Ascending aorta (tissue), 2 donors: ENCODE measurements at places on chromosomes 4 and X.

GRCh38 chrX:17046478-17047097 lies 100.1 kb downstream of the REPS2 start:
- H3K4me3 ChIP-seq = no peak overlapping the region
- no peaks in the 10 kb centered on the region for H3K27me3 ChIP-seq
- no peaks in the 10 kb centered on the region for H3K4me1 ChIP-seq
- no peaks in the 10 kb centered on the region for H3K36me3 ChIP-seq
- DNase-seq = no peak

DNA sequence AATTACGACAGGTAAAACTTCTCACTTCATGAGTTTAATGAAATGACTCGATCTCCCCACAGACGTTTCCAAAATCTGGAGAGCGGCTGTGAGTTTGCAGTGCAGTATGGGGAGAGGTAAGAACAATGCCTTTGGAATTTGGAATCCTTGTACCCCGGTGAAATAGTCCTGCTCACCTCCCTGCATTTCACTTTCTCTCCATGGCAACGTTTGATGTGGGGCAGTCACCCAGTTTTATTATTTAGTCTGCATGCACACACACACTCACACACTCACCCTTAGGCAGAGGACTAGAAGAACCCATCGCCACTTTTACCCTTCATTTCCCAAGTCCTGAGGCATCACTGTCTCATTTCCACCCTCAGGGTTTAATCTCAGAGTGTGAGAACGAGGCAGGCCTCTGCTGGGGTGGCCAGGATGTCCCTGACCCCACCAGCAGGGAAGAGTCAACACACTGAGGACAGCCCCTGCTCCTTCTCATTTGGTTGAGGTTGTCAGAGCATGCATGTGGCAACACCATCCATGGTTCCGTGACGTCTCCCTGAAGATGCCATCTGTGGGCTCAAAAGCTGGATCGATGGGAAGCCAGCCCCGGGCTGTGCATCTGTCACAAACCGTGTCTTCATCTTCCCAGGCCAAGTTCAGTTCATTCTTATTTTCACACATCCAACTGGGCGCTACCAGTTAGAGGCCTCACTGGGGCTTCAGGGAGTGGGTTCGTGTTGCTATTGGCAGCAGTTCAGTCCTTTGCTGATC lies 119.8 kb upstream of the TRIM2 start:
- no peaks in the 10 kb centered on the region for H3K36me3 ChIP-seq
- no peak overlapping the region for H3K27ac ChIP-seq
- no peak overlapping the region for H3K4me3 ChIP-seq
- no peaks in the 10 kb centered on the region for H3K27me3 ChIP-seq
- DNase-seq = no peak

DNA sequence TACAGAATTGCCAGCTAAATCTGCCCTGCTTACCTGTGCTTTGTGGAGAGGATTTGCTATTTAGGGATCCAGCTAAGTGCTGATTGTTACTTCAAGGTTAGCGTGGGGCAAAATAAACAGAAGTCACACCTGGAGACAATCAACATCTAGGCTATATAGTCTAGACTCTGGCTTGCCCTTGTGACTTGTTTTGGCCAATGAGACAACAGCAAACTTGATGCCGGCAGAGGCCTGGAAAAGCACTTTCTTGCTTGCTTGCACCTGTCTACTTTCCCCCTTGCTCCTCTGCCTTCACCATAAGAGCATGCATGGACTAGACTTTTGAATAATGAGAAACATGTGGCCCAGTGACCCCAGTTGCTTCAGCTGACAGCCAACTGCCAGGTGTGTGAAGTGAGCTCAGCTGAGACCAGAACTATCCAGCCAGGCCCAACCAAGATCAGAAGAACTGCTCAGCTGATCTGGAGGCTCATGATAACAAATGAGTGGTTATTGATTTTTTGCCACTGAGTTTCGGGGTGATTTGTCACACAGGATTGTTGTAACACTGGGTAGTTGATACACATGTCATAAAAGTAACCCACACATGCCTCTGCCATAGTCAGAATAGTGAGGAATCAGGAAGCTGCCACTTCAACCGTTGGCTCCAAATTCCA lies 164.4 kb downstream of the RBMX2 start:
- no peaks in the 10 kb centered on the region for H3K27me3 ChIP-seq
- no peak overlapping the region for H3K4me3 ChIP-seq
- no peak overlapping the region for H3K27ac ChIP-seq
- H3K36me3 ChIP-seq = no peaks in the 10 kb centered on the region
- H3K4me1 ChIP-seq = no peaks in the 10 kb centered on the region

DNA sequence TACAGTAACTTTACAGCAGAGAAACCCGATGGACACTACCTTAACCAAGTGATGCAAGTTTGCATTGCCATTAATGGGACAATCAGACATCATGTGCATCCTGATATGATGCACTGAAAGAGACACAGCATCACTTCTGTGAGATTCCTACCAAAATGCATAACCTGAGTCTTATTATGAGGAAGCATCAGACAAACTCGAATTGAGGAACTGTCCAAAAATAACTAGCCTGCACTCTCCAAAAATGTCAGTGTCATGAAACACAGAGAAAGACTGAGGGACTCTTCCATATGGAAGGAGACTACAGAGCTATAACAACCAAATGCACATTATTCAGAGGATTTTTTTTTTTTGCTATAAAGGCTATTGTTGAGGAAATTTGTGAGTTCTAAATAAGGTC lies 66.6 kb upstream of the IQSEC2 start:
- H3K4me3 ChIP-seq = no peak overlapping the region
- H3K4me1 ChIP-seq = no peaks in the 10 kb centered on the region
- DNase-seq = no peak

GRCh38 chr4:2281575-2282343 lies 19.9 kb upstream of the MXD4 start:
- no peak for DNase-seq
- H3K4me3 ChIP-seq = no peak overlapping the region
- H3K4me1 ChIP-seq = no peaks in the 10 kb centered on the region
- H3K27ac ChIP-seq = no peak overlapping the region
- no peaks in the 10 kb centered on the region for H3K36me3 ChIP-seq

GRCh38 chr4:75834095-75834771 lies 68.0 kb downstream of the PPEF2 start:
- no peaks in the 10 kb centered on the region for H3K27me3 ChIP-seq
- no peak overlapping the region for H3K4me3 ChIP-seq
- H3K4me1 ChIP-seq = no peaks in the 10 kb centered on the region
- DNase-seq = no peak
- no peaks in the 10 kb centered on the region for H3K36me3 ChIP-seq

DNA sequence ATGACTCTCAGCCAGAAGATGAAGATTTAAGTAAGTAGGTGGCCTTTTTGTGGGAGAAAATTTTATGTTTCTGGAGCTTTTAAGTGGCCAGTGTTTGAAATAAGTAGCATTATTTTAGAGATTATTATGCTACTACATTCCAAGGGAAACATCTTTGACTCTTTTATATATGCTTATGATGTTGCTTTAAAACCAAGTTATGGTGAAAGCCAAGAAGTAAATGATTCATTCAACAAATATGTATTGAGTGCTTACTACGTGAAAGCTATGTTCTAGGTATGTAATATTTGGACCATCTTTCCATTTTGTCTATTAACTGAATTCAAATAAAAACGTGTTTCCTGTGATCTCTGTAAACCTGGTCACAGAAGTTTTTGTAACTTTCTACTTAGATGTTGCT lies 58.3 kb downstream of the ZFX start:
- peaks cover 5% of the 10 kb centered on the region for H3K4me1 ChIP-seq
- H3K36me3 ChIP-seq = peaks cover 20% of the 10 kb centered on the region
- H3K27me3 ChIP-seq = no peaks in the 10 kb centered on the region
- no peak overlapping the region for H3K27ac ChIP-seq
- H3K4me3 ChIP-seq = no peak overlapping the region

DNA sequence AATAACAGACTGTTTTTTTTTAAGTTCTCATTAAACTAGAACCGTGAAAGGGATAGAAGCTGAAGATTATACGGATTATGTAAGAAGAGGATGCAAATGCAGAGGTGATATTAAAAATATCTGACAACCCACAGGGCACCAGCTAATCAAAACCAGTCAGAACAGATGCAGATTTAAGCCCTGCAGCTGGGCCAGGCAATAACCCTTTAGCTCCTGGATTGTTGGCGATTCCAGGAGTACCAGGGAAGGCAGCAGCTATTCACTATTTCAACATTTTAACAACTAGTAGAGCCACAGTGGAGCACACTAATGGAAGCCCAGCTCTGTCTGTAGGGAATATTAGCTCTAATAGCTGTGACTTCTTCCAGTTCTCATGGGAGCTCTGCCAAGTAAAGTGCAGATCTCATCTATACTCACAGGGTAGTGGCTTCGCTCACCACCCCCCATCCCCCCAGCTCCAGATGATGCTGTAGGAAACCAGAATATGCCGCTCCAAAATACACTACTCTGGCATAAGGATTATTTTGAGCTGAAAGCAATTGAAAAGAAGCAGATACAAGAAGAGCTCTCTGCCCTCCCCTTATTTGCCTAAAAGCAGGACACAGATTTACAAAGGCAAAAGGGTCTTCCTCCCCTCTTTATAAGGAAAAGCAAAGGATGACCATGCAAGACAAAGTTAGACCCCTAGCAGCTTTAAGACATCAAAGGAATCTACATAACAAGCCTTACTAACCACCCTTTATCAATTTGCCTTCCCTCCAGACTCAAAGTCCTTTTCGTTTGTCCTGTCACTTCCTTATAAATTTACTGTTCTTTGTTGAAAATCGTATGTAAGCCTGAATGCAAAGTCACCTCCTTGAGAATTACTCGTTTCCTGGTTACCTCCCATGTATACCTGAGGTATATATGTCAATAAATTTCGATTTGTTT lies 13.7 kb downstream of the SCD5 start:
- H3K27me3 ChIP-seq = no peaks in the 10 kb centered on the region
- H3K36me3 ChIP-seq = no peaks in the 10 kb centered on the region
- no peaks in the 10 kb centered on the region for H3K4me1 ChIP-seq
- no peak overlapping the region for H3K4me3 ChIP-seq
- H3K27ac ChIP-seq = no peak overlapping the region

DNA sequence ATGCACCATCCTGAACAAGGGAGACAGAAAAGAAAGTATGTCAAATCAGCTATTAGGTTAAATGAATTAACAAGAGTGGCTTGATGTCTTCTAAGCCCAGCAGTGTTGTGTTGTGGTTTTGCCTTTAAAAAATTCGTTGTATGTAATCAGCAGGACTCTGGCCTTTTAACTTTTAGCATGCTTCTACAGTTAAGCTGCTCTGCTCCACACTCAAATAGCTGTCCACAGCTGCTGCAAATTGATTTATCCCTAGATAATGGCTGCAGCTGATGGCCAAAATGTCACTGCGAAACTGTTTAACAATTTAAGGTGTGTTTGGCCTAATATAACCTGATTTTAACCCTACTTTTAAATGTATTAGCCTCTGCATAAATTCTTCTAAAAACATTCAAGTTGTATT lies 85.8 kb downstream of the CXXC4 start:
- H3K27ac ChIP-seq = no peak overlapping the region
- H3K36me3 ChIP-seq = no peaks in the 10 kb centered on the region
- no peak overlapping the region for H3K4me3 ChIP-seq
- DNase-seq = no peak
- H3K4me1 ChIP-seq = no peaks in the 10 kb centered on the region
- no peaks in the 10 kb centered on the region for H3K27me3 ChIP-seq

- H3K27me3 ChIP-seq = no peaks in the 10 kb centered on the region
- no peak overlapping the region for H3K4me3 ChIP-seq
- no peaks in the 10 kb centered on the region for H3K4me1 ChIP-seq
- H3K27ac ChIP-seq = no peak overlapping the region
- no peaks in the 10 kb centered on the region for H3K36me3 ChIP-seq
- no peak for DNase-seq
Observed at GRCh38 chr4:189385098-189385497, 555.6 kb upstream of the FRG1 start.

DNA sequence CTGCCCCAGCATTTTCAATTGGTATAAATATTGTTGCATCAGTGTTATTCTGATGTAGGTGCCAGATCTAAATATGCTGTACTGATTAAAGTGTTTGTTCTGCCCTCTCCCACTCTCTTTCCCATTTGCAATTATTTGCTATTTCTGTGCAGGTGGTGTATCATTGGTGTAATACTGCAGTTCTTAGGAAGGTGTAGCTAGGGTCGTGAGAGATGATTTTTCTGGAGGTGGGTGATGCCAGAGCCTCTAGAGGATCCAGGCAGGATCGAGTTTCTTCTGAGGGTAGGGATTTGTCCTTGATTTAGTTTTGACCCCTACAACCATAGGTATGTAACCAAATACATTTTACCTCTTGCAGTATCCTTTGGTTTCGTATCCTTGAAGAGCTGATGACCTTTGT lies 1.9 kb downstream of the SMAD1 start:
- peak overlapping the region; percentile 96 for H3K4me3 ChIP-seq
- H3K27ac ChIP-seq = no peak overlapping the region
- no peaks in the 10 kb centered on the region for H3K4me1 ChIP-seq
- no peaks in the 10 kb centered on the region for H3K36me3 ChIP-seq
- no peak for DNase-seq

- no peak overlapping the region for H3K4me3 ChIP-seq
- H3K36me3 ChIP-seq = no peaks in the 10 kb centered on the region
- no peaks in the 10 kb centered on the region for H3K27me3 ChIP-seq
- peaks cover 20% of the 10 kb centered on the region for H3K4me1 ChIP-seq
Observed at GRCh38 chr4:26052663-26053541, 138.9 kb downstream of the SMIM20 start.

GRCh38 chr4:85126991-85127591 lies 160.6 kb upstream of the WDFY3 start:
- DNase-seq = no peak
- H3K4me1 ChIP-seq = no peaks in the 10 kb centered on the region
- H3K4me3 ChIP-seq = no peak overlapping the region
- no peaks in the 10 kb centered on the region for H3K27me3 ChIP-seq

- H3K27ac ChIP-seq = no peak overlapping the region
- no peaks in the 10 kb centered on the region for H3K36me3 ChIP-seq
- H3K4me3 ChIP-seq = no peak overlapping the region
Observed at GRCh38 chr4:154457471-154457870, 34.1 kb downstream of the DCHS2 start.

DNA sequence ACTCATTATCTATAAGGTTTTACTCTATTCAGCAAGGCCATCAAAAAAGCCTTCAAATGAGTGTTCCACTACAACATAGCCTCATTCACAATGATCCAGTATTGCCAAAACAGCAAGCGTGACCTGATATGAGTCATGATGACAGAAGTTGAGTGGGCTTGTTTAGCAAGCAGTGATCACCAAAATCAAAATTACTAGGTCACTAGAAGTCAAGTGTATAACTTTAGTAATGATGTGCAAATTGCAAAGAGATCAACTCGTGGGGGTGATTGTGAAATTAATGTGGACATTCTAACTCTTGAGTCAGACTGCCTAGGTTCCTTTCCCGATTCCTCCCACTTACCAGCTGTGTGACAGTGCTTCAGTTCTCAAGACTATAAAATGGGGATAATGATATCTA lies 124.5 kb downstream of the CHM start:
- H3K4me3 ChIP-seq = no peak overlapping the region
- no peaks in the 10 kb centered on the region for H3K4me1 ChIP-seq
- no peaks in the 10 kb centered on the region for H3K36me3 ChIP-seq
- H3K27ac ChIP-seq = no peak overlapping the region
- no peaks in the 10 kb centered on the region for H3K27me3 ChIP-seq

GRCh38 chrX:136318156-136318555 lies 17.4 kb downstream of the ADGRG4 start:
- DNase-seq = no peak
- no peak overlapping the region for H3K27ac ChIP-seq
- no peaks in the 10 kb centered on the region for H3K36me3 ChIP-seq
